Stomach (tissue), 19 donors: ENCODE measurements at places on chromosomes 5 and 9.
A peak's percentile ranks its signal among the peaks of the same experiment; 100 is the strongest.

GRCh38 chr5:151492729-151493128 is 45.3 kb downstream of the SLC36A1 start:
- DNase-seq = no peak

DNA sequence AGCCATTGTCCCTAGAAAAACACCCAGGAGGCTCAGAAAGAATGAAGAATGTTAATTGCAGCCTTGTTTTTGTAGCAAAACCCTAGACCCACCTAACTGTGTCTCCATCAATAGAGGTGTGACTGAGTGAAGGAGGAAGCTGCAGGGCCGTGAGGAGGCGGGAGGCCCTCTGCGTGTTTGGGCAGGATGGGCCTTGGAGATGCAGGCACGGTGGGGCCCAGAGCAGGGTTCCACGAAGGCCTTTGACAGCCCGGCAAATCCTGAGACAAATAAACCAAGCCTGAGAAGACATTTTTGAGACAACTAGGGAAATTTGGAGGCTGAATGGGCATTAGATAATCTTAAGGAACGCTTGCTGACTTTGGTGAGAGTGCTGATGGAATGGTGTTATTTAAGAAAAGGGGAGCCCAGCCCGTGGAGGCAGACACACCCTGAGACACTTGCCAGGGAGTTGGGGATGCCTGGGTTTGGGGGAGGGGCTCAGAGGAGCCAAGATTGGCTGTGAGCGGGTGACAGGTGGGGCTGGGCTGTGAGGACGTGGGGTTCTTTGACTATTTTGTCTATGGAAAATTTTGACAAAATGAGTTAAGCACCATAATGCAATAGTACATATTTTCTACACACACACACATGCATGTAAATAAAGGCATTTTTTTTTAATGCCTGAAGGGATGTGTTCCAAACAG is 48.8 kb downstream of the BARX1 start:
- no peak for DNase-seq

GRCh38 chr5:132998556-132998955 is 27.8 kb downstream of the ZCCHC10 start:
- no peak for DNase-seq

- no peak for DNase-seq
These were observed 176.0 kb downstream of the MSX2 start for GRCh38 chr5:174900240-174900865.

DNA sequence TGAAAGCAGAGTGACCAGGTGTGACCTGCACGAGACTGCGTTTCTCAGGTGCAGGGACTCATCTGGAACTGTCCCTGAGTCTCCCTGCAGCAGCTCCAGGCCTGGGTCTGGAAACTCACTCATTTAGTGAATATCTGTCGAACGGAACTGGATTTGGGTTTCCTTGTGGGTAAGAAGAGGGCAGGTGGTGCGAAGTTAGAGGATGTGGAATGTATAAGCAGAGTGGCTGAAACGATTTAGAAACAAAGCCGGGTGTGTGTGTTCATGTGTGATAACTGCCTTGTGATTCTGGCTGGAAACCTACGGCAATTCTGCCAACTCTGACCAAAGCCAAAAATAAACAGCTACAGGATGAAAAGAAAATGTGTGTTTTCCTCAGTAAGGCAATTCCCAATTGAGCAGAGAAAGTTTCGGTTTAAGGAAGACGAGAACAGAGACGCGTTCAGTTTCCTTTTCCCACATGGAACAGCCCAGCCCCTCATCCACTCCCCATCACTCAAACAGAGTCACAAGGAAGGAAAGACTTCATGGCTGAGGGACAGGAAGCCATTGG is 130.3 kb downstream of the NSG2 start:
- DNase-seq = no peak

DNA sequence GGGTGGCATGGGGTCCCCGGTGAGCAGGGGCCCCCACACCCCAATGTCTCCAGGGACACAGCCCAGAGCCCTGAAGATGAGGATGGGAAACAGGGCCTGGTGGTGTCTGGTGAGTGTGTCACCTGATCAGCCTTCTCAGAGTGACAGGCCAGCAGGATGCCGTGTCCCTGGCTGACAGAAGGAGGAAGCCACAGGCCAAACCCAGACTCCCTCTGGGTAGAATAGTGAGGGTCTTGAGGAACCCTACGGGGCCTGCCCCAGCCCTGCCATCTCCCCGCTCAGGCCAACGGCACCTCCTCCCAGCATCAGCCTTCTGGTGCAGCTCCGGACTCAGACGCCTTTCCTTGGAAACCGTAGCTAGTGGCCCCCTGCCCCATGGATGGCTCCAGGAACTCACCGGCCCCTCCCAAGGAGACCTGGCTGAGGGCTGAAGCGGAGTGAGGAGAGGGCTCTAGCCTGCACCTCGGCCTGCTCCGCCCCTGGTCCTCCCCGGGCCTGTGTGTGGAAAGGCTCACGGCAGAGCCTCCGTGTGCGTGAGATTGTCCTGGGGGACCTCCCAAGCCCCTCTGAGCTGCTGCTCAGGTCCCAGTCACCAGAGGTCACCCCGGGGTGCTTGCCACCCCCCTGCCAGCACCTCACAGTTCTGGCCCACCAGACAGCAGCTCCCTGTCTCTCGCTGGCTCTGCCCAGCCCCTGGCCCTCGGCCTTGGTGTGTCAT is 6.0 kb downstream of the RALGDS start:
- DNase-seq = no peak

DNA sequence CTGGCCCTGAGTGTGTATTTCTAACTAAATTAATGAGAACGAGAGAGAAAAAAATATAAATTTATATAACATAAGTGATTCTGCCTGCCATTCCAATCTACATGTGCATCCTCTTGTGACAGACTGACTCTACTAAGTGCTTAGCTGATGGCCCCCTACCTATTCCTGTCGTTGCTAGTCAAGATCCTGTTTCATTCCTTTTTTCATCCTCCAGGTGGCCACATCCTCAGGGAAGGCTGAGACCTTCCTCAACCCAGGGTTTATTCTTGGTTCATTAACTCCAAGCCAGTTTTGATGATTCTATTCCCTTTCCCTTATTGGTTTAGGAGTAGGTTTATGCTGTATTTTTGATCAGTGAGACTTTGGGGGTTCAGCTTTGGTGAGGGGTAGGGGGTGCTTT is 201.3 kb downstream of the C9orf152 start:
- DNase-seq = no peak

- no peak for DNase-seq
These were observed 11.5 kb upstream of the CSNK1G3 start for GRCh38 chr5:123500471-123500870.

GRCh38 chr9:621201-621855 is 220.2 kb upstream of the DMRT1 start:
- peak; percentile 52 for DNase-seq

- no peak for DNase-seq
These were observed 89.5 kb downstream of the UGCG start for GRCh38 chr9:111986035-111986556.
